ENCODE measurements at places on chromosomes 6 and 20.

DNA sequence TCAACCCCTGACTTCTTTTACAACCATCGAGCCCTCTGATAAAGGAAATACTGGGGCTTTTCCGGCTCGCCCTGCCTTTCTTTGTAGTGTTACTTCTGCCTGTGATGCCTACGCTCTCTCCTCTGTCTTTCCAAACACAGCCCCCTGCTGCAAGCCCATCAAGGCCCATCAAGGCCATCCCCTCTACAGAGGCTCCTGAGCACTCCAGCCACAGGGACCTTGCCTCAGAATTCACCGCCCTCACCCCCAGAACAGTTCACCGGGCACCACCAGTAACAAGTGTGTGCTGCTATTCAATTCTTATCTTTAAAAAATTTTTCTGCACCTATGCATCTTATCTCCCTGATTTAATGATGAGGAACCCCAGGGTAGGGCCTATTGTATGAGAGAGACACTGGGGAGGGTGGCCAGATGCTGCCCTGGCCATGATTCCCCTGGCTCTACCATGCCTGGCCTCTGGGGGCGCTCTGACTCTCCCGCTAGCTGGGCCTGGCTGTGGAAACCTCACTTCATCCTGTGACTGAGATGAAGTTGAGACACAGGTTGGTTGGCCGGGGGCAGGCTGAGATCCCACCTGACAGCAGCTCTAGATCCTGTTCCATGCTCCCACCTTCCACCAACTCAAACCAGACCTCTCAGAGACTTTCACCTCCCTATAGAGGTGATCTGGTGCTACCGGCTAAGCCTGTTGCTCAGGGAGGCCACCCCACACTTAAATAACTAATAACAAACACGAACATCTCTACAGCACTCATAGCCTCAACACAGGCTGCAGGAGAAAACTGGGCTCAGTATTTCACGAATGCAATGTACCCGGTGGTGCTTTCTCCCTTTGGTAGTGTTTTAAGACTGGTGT, 19.2 kb upstream of the GLP1R start:
- no peak for DNase-seq

- no peak for DNase-seq
Measured at GRCh38 chr6:148293181-148293995, 49.2 kb upstream of the SASH1 start.

GRCh38 chr20:58303547-58303946, 6.0 kb upstream of the RAB22A start:
- no peak for DNase-seq

DNA sequence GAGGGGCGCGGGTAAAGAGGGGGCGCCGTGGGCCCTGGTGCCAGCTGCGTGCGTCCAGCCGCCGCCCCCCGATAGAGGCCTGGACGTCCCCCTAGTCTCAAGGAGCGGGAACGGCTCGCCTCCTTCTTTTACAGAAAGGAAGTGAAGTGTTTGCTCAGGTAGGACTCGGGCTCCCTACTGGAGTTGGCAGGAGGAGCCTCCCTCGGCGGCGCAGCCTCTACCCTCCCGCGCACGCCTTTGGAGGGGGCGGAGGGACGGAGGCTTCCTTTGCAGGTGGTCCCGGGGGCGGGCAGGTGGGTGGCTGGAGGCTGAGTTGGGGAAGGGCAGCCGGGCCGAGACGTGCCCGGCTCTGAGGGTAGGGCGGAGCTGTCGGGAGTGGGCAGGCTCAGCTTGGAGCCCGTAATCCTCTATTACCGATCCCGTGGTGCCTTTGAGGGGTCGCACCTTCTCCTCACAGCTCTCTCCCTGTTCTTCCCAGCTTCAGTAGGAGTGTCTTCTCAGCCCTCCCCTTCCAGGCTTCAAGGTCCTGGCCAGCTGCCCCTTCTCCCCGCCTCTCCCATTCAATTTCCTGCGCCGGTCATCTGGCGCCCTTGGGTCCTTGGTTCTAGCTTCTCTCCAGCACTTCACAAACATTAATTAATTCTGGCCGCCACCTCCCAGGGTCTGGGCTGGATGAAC, 728 bp downstream of the ITPR3 start:
- DNase-seq, result no peak

- no peak for DNase-seq
Measured at GRCh38 chr20:55746723-55747122, 258.6 kb downstream of the CBLN4 start.

DNA sequence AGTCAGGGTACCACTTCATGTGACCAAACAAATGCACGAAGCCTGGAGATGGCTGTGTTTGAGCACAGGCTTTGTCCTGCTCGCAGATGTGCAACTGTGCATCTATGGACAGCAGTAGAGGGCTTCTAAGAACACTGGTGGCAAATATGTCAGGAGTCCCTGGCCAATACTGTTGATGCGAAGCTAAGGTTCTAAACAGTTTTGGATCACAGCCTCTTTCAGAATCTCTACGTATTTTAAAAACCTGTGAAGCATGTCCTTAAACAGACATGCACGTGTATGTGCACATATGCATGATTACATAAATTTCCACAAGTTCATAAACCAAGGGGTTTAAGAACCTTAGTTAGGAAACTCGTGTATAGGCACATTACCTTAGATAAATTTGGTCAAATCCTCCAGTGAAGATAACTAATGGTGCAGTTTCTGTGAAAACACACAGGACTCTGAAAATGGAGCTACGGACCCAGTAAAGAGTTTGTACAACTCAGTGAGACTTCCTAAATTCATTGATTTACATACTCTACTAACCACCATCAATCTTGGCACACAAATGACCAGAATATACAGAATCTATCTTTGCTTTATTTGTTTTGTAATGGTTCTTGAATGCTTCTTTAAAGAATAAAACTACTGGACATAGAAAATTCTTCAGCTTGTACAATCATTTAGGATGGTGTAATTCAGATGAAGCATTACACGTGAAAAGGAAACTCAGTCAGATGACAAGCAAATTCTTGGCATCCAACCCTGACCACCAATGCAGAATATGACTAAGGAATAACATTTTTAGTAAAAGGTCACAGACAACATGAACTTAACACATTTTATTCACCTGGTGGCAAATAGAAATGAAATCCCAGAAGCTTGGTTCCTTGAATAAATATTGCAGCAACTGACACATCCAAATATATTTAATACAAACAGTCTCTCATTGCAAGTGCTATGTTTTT, 27.4 kb downstream of the KCNQ5 start:
- DNase-seq, result no peak

DNA sequence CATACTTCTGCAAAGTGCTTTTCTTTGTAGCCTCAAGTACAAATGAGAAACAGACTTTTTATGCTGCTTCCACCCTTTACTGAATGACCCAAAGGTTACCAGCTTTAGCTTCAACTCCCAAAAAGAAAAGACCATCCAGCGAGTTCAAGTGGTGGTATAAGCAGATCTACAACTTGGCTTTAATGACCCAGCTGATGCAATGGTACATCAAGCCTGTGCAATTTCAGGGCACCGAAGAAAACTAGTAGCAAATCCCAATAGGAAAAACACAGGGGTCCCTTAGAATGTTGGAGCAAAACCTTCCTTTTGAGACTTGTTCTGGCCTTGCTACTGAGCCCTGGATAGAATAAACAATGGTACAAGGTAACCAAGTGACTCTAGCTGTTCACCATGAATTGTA, 33.8 kb downstream of the STX7 start:
- DNase-seq, result no peak

GRCh38 chr6:123480986-123481385, 155.8 kb downstream of the TRDN start:
- DNase-seq, result no peak

DNA sequence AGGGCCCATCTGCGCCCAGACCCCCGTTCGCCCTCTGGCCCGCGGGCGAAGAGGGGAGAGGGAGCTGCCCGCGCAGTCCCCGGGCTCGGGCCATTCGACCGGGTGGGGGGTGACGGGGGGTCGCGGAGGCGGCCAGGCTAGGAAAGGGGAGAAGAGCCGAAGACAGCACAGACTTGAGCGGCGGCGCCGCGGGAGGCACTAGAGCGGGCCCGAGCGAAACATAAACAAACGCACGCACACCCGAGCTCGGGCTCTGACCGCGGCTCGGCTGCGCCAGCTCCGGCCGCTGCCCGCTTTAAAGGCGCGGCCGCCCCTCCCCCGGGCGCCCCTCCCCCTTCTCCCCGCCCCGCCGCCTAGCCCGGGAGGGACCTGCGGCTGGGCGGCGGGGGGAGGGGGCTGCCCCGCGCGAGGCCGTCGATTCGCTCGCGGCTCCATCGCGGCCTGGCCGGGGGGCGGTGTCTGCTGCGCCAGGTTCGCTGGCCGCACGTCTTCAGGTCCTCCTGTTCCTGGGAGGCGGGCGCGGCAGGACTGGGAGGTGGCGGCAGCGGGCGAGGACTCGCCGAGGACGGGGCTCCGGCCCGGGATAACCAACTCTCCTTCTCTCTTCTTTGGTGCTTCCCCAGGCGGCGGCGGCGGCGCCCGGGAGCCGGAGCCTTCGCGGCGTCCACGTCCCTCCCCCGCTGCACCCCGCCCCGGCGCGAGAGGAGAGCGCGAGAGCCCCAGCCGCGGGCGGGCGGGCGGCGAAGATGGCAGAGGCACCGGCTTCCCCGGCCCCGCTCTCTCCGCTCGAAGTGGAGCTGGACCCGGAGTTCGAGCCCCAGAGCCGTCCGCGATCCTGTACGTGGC, at the start of gene FOXO3:
TSS of gene FOXO3 (plus strand) at position 455 of the 846 bp plus-strand sequence. CDS start at position 747, 292 bp downstream.
- peak; percentile 64 for DNase-seq

DNA sequence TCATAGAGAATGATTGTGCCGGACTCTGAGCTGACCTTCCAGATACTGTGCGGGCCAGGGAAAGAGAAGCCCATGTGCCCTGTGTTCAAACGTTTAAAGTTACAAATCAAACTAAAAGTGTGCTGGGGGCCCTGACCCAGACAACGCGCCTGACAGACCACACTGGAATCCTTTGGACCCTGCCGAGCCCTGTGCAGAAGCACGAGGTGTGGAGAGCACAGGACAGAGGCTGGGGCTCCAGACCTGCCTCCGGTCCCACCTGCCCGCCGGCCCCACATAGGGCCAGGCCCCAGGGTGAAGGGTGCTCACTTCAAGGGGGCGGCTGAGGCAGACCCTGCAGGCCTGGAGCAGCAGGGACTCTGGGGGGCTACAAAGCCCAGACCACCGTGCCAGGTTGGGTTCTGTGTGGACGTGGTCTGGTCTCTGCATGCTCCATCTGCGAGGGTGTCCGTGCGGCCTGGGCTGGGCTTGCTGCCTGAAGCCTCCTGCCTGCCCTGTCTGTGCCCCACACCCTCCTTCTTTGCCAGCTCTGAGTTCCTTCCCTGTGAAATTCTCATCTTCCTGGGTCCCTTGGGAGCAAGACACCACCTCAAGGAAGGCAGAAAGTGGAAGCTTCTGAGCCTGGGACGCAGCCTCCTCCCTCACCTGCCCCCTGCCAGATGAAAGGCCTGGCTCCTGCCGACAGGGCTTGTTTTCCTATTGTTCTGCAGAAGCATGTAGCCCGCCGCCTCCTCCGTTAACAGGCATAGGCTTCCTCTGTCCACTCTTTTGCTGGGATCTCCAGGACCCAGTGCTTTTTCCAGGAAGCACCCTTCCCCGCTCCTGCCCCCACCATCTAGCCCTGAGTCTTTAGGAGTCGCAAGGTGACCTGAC, 186.2 kb downstream of the ERMARD start:
- no peak for DNase-seq

- no peak for DNase-seq
Measured at GRCh38 chr6:122918714-122919113, 77.3 kb upstream of the CLVS2 start.

DNA sequence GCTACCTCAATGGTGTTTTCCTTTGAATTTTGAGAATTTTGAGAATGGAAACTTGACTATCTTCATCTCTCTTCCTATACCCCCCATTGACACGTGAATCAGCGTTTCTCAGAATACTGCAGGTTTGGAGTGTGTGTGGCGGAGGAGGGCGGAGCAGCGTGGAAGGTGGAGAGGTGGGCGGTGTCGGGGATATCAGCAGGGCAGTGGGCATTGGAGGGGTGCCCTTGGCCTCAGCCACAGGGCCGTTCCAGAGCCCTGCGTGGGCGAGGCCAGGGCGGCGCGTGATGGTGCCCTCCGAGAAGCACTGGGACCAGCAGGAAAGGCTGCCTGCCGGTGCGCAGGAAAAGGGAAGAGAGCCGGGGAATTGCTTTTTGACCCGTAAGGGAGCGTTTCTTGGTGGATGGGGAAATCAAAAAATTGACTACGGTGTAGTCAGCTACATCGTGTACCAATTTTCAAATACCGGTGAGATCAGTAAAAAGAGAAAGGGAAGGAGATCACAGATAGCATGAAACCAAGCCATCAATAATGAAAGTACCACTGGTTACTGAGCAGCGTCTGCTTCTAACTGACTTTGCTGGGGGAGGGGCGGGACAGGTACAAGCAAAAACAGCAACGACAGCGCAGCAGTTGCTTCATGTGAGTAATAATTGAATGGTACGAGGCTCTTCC, 82.7 kb upstream of the DUSP22 start:
- no peak for DNase-seq

DNA sequence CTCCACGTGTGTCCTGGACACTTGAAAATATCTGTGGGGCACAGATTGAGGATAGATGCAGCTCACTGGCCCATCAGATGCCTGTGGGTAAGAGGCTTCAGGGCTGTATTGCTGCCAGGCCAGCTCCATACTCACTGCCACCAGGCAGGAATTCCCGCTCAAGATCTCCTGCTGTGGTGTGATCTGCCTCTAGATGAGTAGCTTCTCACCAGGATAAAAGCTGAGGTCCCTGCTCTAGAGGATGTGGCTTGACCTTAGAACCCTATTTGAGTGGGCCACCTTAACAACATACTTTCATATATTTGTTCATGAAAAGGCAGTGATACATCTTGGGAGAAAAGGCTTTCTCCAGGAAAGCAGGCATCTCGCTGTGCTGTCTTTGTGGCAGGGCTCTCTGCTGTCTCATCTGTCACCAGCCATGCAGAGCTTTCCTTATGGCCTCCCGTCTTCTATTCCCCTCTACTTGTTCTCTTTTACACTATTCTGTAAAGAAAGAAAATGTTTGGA, 165.7 kb upstream of the RNF217 start:
- DNase-seq, result no peak
